ENCODE measurements at places on chromosomes 11 and 22.

DNA sequence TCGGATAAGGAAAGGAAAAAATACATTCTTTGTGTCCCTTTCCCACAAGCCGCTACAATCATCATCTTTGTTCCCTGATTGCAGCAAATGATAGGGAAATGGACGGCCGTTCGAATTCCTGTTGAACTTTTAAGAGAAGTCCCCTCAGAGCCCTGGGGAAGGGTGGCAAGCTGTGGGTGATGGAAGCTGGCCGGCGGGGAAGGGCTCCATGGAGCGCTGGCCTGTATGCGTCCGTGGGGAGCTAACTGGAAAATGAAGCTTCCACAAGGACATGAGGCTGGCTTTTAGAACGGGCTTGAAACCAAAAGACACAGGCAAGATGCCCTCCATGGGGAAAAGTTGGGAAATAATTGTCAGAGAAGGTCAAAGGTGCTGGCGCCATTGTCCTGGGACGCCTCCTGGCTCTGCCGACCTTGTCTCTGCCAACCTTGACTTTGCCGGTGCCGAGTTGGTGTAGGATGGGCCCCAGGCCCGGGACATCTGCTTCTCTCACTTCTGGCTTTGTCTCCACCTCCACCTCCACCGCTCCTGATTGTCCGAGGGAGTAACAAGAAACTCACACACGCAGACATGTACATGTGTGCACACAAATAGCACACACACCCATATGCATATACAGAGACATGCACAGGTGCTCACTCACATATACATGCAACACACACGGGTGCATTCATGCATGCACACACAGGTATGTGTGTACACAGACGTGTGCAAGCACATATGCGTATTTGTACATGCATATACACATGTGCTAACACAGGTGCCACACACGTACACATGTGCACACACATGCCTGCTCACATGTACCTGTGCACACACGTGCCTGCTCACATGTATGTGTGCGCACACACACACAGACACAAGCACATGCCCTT is 14.5 kb upstream of the PPARA start:
- DNase-seq: no peak

GRCh38 chr11:29324328-29324727 is 692.5 kb downstream of the KCNA4 start:
- no peak for DNase-seq

GRCh38 chr22:35016909-35017308 is 49.0 kb upstream of the ISX start:
- DNase-seq: no peak

DNA sequence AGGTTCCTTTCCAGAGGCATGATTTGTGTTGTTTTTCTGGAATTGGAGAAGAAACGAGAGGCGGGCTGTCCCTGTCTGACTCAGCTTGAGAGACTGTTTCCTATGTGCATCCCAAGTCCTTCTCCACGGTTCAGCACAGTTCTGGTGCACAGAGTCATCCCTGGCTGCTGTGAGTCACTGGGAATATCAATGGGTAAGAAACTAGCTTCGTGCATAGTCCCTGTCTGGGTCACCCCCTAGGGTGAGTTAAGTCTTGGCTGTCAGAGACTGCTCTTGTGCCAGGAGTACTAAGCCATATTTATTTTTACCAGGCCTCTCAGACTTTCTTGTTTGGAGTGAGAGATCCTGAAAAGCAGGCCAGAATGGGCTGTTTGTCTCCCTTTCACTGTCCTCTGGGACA is 2.4 kb upstream of the LRP4 start:
- no peak for DNase-seq

- no peak for DNase-seq
These were observed 30.9 kb downstream of the C11orf91 start for GRCh38 chr11:33669598-33670249.

GRCh38 chr22:38733329-38733723 is 22.5 kb downstream of the SUN2 start:
- no peak for DNase-seq

- no peak for DNase-seq
These were observed 2.0 kb downstream of the FBLN1 start for GRCh38 chr22:45504373-45505341.

DNA sequence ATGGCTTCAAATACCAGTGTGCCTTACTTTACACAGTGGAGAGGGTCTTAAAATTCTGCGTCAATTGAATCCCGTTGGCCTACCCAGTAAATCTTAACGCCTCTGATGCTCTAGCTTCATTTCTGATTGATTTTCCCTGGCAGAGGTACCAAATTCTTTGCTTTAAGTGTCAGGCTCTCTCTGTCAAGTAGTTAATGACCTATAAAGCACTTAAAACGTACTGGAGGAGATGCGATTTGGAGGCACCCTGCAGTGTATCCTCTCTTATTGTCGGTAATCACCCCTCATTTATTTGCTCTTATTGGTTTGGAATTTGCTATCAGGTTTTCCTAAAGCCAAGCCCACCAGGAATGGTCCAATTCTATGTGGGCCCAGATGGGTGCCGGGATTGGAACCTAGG is 59.2 kb downstream of the NFAM1 start:
- no peak for DNase-seq

- no peak for DNase-seq
These were observed 103.1 kb downstream of the PTPRJ start for GRCh38 chr11:48083421-48083820.

DNA sequence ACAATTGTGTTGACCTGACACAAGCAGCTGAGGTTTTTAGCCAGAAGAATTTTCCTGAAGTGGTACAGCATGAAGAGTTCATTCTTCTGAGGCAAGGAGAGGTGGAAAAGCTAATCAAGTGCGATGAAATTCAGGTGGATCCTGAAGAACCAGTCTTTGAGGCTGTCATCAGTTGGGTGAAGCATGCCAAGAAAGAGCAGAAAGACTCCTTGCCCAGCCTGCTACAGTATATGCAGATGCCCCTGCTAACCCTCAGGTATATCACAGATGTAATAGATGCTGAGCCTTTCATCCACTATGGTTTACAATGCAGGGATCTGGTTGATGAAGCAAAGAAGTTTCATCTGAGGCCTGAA is 12.9 kb upstream of the SCARF2 start:
- DNase-seq: no peak

GRCh38 chr22:46813816-46814597 is 51.6 kb downstream of the TBC1D22A start:
- DNase-seq: no peak

GRCh38 chr11:2114430-2115241 is 24.6 kb downstream of the IGF2 start:
- DNase-seq: no peak

DNA sequence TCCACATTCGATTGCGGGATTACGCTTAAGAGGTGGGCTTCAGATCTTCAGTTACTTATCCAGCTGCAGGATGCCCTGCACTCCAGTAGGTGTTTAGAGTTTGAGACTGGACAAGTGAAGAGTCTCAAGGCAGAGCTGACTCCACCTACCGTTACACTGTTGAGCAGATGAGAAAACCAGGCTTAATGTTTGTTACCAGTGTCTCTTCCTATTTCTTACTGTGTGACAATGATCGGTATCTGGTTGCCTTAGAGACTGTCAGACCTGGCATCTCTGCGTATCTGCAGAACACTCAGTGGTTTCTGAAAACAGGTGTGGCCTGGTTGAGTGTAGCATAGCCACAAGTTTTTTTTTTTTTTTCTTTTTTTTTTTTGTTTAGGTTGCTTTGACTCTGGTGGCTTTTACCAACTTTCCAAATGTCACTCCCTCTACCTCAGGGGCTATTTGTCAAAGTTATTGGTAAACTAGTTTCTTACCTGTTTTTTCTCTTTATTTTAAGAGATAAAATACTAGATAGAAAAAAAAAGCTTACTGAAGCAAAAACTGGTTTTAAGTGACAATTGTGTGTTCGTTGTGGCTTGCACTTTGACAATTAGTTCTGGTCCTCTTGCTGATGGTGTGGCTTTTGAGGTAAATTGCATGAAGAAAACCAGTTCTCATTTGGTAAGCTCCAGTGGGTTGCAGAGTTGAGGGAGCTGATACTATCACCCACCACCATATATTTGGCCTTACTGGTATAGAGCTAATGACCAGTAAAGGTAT is 284.8 kb downstream of the ETS1 start:
- DNase-seq: no peak

GRCh38 chr11:33801821-33802193 is 27.5 kb upstream of the FBXO3 start:
- no peak for DNase-seq

GRCh38 chr11:43872995-43873394 is 7.6 kb upstream of the ALKBH3 start:
- no peak for DNase-seq

DNA sequence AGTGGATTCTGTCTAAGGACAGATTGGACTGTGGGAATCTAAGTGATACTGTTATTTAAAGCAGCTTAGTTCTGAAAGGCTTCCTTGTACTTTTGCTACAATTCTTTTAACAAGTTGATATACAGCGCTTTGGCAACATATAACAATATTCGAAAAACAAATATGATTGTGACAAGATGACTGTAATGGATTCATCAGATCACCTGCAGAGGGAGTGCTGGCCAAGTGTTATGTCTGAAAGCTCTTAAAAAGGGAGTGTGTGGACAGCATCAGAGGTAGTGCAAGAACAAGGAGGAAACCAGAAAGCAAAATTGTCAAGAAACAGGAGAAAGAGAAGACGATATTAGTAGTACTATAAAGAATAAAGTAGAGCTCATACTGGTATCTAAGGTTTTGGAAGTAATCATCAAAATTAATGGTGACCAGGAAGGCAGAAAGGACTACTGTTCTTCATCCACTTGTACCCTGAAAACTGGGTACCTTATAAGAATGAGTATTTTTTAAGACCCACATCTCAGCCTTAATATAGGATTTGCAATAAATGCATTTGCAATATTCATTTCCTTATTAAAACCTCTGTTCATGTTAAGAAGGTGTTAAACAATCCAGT is 1112.0 kb upstream of the CCDC90B start:
- no peak for DNase-seq

- DNase-seq: no peak
These were observed 1652.8 kb downstream of the LRRC4C start for GRCh38 chr11:39806652-39807051.

DNA sequence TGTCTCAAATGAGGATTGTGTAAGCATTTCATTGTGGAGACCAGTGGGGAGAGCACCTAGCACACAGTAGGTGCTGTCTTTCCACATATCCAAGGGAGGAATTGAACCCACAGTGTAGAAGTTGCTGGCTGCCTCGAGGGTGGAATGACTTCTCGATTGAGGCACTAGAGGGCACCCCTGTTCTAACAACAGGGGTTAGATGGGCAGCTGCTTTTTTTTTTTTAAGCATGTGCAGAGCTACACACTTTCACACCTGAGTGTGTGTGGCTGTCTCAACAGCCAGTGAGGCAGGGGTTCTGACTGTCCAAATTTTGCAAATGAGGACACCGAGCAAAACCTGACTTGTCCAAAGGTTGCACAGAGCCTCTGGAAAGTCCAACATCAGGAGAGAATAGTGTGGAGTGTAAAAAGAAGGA is 118.2 kb upstream of the CRYBB3 start:
- no peak for DNase-seq

DNA sequence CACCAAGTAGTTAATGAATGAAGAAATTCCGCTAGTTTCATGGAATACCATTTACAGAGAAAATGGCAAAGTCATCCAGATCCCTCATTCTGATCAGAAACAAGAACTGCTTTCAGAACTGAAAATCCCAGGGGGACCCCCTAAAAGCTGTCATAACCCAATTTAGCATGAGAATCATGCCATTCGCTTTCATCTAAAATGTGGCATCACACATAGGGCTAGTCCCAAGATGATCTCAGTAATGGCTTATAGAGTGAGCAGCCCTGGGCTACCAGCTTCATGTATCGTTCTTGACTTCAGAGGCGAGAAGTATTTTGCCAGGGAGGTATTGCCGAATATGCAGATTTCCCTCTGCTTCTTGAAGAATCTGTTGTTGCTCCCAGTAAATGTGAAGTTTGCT is 134.0 kb downstream of the TTC17 start:
- no peak for DNase-seq

DNA sequence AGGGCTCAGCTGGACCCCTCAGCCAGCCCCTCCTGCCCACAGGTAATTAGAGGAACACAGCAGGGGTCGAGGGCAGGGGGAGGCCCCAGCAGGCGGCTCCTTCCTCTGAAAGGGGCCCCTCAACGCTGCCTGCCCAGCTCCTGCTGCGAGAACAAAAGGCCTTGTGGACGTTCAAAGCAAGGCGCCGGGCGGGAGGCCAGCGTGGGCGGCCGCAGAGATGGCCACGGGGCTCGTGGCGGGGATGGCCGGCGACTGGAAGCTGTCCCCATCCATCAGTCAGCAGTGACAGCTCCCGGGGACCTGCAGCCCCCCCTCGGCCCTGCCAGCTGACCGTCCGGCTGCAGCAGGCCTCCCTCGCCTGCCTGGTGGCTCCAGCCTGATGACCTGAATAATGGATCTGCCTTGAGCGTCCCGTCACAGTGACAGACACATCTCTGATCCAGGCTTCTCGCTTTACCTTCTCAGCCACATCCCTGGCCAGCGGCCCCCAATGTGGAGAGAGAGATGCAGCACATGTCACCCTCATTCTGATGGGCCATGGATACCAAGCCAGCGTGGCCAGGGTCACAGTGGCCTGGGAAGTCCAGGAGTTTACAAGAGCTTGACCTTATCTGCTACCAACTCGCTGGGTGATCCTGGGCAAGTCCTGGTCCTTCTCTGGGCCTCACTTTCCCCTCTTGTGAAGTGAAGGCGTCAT is 159.3 kb downstream of the MN1 start:
- no peak for DNase-seq

DNA sequence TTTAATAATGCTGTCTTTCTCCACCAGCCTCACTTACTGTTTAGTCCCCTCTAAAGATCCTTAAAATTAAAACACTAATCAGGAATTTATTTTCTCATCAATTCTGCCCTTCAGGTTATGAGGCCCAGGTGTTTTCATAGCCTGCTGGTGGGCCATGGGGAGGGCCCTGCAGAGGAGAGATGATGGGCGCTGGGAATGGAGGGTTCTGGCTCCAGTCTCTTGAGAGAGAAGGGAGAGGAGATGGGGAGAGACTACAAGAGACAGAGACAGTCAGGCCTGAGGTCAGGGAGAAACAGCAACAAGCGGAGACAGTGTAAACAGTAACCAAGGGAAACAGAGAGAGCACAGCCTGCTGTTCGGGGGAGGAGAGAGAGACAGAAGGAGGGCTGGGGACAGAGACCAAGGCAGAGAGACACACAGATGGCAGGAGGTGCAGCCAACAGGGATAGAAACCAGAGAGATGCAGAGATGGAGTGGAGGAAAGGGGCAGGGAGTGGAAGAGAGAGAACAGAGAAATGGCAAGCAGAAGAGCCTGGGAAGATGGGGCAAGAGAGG is 187.3 kb upstream of the SYT13 start:
- DNase-seq: no peak

GRCh38 chr11:28245131-28245530 is 136.9 kb downstream of the METTL15 start:
- no peak for DNase-seq

DNA sequence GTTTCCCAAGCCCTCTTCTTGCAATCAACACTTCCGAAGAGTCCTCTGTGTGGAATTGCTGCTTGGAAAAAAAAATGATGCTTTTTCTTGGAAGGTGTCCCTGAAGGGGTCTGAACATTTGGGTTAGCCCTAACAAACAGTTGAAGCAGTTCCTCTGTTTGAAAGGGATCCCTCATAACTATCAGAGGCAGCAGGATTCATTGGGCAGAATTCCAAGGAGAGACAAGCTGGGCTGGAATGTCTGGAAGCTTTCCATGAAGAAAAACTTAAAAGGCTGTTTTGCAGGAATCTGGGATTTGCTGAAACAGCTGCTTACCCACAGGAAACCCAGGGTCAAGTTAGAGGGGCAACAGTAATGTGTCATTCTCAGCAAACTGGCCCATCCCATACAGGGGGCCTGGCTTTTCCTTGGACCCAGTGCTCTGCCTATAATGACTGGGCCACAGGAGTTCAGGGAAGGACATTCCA is 3.1 kb downstream of the CSNK2A3 start:
- DNase-seq: no peak
